Activated CD4-positive, alpha-beta T cell treated with anti-CD3 and anti-CD28 coated beads, Interleukin-2, amount 10 ng/mL, durations not matched to agents 7 days and 5 days (primary cell): ENCODE measurements at places on chromosomes 11 and 22. TPM values are rescaled to one million over a fixed set of nuclear protein-coding genes. Genes with fewer than 3 reads are reported as not detected.

The MRGPRX3 gene
- total RNA-seq = not detected

- no peak for DNase-seq
Measured at GRCh38 chr11:9692691-9693090, 28.8 kb downstream of the SWAP70 start.

- no peak for DNase-seq
Measured at GRCh38 chr22:32932176-32932575, 126.0 kb downstream of the SYN3 start.

DNA sequence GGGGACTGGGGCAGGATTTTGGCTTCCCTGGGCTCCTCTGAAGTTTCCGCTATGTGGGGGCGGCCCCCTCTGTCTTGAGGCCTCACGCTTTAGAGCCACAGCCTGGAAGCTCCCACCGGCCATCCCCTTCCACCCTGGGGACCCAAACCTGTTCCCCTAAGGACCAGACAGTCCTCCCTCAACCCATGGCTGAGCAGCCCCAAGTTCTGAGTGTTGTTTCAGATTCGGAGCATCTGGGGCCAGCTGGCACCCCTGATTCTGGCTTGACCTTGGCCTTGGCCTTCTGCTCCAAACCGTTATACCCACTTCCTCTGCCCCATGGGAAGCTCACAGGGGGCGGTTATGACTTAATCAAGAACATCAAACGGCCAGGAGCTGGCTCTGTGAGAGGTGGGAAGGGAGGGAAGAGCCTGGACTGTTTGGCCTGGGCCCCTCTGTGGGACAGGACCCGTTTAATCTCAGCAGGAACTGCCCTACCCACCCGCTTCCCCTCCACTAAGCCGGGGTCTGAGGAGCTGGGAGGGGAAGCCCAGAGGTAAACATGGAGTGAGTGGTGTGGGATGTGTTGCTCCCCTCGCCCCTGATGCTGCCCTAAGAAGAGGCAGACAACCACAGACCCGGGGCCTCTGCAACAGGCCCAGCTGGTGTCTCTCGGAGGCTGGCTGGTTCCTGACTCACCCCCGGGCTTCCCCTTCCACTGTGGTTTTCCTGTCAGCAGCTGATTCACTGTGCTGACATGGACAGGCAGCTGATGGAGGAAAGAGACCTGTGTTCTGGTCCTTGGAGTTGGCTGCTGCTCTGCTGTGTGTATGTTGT is 3.4 kb downstream of the CD82 start:
- DNase-seq = peak; percentile 87

DNA sequence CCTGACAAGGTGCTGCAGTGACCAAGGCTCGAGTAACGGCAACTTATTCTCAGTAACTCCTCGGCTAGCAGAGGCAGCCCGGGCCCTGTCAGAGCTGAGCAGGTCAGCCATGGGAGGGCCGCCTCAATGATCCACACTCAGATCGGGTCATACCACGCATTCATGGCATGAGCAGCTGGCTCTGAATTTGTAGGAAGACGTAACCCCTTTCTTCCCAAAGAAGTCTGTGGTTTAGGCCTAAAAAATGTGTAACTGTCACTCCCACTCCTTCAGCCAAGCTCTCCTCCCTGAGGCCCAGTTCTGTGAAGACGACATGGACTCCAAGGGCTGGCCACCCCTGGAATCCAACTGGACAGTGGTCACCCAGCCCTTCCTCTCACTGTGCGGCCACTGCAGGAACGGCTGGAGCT is 30.0 kb downstream of the PPP2R1B start:
- no peak for DNase-seq

DNA sequence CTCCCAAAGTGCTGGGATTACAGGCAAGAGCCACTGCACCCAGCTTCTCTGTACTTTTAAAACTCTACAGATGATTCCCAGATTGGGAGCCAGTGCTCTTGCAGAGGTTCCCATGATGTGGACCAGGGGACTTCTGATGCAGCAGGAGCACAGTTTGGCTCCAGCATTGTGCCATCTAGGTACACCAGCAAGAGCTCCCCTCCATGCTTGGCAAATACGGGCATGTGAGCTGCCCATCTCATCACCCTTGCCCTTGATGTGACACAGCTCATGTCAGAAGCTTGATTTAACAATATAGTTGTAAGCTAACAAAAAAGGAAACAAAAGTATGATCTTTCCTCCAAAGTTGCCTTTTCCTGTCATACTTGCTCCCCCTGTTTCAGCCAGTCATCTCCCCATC is 28.7 kb downstream of the SNU13 start:
- no peak for DNase-seq

The SLC35E4 gene
- 2.5 TPM for total RNA-seq

GRCh38 chr22:44130076-44130711 is 50.5 kb upstream of the PARVG start:
- DNase-seq = no peak

- DNase-seq = no peak
Measured at GRCh38 chr11:64685536-64685935, 37.5 kb downstream of the NRXN2 start.

- DNase-seq = no peak
Measured at GRCh38 chr11:94845622-94846021, 77.5 kb downstream of the AMOTL1 start.

The SPTBN2 gene
- 0.35 TPM for total RNA-seq

DNA sequence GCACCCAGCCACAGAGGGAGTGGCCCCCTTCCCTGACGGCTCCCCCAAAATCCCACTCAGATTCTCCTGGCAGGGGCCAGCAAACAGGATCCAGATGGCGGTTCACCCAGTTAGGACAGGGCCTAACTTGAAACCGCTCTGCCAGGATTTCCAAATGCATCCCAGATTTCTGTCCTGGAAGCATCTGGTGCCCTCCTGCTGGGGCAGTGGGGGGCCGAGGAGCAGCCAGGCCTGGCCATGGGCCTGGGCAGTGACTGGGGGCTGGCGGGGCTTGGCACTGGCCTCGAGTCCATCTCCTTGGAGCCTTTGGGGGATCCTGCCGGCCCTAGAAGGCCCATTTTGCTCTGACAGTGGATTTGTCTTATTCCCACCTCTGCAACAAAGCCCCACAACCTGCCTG is 17.9 kb upstream of the EMID1 start:
- DNase-seq = no peak

- DNase-seq = no peak
Measured at GRCh38 chr11:1205121-1205986, 17.5 kb upstream of the MUC5B start.

DNA sequence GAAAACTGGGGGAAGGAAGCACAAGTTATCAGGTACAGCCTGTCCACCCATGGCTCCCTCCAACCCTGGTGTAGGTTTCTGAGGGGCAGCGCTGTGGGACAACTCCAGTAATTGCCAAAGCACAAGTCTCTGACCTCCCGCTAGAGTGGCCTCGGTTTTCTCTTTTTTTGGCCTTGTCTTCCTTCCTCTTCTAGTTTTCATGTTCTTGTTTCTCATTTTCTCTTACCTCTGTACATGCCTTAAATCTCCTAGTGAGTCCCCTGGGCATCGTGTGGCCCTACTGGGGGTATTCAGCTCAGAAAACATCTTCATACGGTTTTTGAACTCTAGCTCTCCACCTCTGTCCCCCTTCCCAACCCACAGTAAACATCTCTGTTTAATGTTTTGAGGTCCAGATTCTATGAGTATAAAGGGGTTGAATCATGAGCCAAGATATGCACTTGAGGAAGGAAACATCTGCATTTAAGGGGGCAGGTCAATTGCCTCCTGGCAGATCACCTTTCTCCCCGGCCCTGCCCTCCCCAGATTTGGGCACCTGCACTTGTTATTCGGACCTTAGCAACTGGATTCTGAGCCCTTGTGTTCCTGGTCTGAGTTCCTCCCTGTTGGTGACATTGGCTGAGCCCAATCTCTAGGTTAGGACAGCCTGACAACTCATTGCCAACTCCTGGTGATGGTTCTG is 8.4 kb upstream of the LMO2 start:
- no peak for DNase-seq

DNA sequence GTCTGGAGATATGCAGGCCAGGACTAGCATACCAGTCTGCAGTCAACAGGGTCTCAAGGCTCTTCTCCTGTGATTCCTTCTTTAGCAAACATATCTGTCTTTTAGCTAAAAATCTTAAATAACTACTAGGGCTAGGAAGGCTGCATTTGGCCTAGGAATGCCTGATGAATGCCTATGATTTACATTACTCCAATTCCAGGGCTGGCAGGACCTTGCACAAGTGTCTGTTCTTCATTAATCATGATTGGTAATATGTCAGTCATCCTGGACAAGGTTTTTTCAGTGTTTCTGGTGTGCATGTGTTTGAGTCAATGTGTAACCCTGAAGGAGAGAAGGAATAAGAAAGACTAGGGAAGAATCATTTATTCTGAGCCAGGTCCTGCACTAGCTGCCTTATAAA is 280.5 kb upstream of the NARS2 start:
- DNase-seq = no peak

GRCh38 chr11:73957654-73958361 is 7.0 kb downstream of the DNAJB13 start:
- DNase-seq = no peak

DNA sequence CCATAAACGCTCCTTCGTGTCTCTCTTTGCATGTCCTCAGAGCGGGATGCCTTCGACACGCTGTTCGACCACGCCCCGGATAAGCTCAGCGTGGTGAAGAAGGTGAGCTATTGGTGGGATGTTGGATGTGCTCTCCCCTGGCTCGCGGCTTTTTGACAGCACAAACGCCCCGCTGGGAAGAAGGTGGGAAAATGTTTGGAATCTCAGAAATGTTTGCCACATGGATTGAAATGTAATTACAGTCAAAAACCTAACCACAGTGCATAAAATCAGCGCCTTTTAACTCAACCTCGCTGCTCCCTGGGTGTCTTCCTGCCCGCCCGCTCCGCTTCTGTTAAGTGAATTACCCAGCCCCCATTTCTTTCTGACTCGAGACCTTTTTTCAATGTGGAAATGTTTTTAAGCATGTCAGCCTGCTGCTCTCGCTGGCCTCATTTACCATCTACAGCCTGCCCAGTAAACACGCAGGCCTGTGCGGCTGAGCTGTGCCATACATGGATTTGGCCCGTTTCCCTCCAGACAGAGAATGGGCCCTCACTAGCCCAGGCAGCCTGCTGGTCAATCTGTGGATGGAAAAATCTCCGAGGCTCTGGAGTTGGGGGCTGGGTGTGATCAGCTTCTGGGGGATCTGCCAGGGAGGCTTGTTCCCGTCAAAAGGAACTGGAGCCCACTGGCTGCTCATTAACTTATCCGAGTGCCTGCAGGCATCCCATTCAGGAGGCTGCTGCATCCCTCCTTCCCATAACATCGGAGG is 32.7 kb upstream of the PARVG start:
- no peak for DNase-seq

The AQP11 gene
- total RNA-seq = 0.20 TPM

DNA sequence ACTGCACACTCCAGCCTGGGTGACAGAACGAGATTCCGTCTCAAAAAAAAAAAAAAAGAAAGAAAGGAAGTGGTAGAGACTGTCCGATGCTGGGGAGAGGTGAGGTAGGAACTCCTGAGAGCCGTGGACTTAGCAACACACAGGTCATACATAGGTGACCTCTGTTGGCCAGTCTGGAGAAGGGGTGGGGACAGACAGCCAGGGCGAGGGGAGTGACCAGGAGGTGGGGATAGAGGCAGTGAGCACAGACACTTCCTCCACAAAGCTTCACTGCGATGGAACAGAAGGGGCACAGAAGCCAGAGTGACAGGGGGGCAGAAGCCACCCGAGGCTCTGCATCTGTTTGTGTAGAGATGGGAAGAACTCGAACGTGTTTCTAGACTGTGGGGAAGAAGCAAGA is 47.1 kb downstream of the MYH9 start:
- no peak for DNase-seq

GRCh38 chr22:43893266-43893665 is 1.5 kb upstream of the PNPLA5 start:
- DNase-seq = no peak

DNA sequence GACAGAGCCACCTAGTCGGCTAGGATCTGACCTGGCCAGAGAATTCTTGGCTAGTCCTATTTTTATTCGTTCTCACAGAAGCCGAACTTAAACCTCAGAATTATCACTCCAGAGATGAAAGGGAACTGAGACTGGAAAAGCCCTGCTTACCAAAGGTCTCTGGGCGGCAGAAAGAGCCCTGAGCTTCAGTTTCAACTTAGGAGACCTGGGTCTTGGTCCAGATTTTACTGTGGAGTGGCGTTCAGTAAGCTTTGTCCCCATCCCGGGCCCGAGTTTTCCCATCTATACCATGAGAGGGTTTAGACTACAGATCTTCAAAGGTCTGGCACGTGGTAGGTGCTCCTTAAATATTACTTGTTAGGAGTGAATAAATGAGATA is 516 bp downstream of the NEU3 start:
- DNase-seq = no peak

- no peak for DNase-seq
Measured at GRCh38 chr22:22655452-22656290, 11.3 kb downstream of the GGTLC2 start.

GRCh38 chr11:126545057-126545555 is 189.6 kb downstream of the ST3GAL4 start:
- no peak for DNase-seq

DNA sequence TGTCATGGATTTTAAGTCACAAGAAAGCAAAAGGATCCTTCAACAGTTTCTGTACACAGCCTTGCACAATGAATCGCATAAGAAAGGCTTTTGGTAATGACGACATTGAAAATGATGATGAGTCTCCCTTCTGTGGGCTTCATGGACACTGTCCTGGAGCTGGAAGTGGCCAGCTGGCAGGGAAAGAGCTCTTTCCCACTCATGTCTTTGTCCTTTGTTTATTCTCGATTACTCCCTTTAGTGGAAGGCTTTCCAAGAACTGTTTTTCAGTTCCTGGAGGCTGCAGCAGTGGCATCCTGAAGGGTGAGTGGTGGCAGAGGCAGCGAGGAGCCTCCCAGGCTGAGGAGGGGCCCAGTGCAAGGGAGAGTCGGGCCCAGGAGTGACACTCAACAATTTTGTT is 505.2 kb downstream of the NTM start:
- no peak for DNase-seq

The PTPMT1 gene
- 40.5 TPM for total RNA-seq

DNA sequence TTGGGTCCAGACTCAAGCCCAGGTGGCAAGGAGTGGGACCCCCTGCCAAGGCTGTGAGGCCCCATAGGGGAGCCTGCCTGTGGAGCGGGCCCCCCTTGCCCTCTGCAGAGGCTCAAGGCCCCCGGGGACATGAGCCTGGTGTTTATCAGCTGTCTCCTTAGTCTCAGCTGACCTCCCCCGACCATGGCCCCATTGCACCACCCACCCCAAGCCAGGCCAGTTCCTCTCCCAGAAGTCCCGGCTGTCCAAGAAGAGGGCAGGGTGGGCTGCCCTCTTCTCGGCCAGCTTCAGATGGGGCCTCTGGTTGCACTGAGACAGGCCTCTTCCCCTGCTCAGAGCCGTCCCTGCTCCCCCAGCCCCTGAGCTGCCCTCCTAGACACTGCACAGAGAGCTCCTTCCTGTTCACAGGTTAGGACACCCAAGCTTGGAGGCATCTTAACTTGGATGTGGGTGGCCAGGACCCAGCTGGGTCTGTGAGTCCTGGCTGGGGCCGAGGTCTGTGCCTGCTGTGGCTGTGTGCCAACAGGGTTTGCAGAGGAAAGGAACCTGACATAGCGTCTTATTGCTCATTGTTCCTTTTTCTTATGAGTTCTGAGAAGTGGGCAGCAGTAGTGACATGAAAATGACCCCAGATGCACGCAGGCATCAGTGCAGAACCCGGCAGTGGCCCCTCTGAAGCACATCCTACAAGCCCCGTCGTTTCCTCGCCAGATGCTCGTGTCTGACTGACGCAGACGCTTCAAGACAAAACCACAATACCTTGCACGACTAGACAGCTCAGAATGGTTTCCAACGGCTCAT is 5.4 kb downstream of the TRABD start:
- peak; percentile 84 for DNase-seq
